Stimulated activated CD4-positive, alpha-beta T cell treated with anti-CD3 and anti-CD28 coated beads, Interleukin-4, amount 100 ng/mL, for 48 hours (primary cell): ENCODE measurements at places on chromosomes 11 and 22.

GRCh38 chr11:67442504-67443404 is 522 bp downstream of the CORO1B start:
- DNase-seq: no peak

- peak; percentile 54 for DNase-seq
These were observed 135.1 kb downstream of the BCR start for GRCh38 chr22:23315341-23315917.

DNA sequence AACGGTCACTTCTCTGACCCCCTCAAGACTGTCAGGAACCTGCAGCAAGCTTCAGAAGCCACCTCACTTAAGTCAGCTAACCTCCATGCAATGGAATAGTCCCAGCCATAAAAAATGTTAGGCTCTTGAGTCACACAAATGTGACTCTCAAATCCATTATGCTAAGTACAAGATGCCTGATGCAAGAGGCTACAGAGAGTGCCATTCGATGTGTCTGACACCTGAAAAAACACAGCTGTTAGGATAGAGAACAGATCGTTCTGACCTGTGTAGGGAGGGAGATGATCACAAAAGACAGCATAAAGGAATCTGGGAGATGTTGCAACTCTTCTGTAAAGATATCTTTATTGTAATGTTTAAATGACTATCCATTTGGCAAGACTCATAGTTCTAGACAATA is 712.4 kb downstream of the TBC1D22A start:
- DNase-seq: no peak

- no peak for DNase-seq
These were observed 14.7 kb downstream of the STX3 start for GRCh38 chr11:59769828-59770227.

DNA sequence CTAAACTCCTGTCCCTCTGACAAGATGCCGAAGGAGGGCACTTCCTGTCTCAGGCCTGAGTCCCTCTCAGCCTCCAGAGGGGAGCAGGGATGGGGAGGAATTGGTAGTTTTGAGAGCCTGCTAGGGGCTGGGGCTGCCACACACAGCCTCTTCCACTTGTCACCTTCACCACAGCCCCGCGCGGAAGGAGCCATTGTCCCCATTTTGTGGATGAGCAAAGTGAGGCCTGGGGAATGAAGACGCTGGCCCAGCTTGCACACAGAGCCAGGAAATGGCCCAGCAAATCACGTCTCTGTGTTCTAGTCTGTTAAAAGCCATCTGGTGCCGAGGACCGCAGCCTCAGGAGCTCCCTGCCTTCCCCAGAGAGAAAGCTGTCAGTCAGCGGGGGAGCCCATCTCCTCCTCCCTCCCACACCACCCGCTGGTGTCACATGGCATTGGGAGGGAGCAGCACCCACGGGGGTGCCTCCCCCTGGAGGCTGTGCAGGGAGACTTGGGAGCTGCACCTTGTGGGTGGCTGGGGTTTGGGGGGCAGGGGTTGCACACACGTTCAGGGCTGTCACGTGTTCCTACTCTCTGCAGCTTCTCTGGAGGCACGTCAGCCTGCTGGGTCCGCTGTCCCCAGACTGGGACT is 34.6 kb downstream of the RASD2 start:
- no peak for DNase-seq

- peak; percentile 22 for DNase-seq
These were observed 5.2 kb upstream of the MAP6 start for GRCh38 chr11:75673977-75674582.

GRCh38 chr11:44338026-44338425 is 28.1 kb upstream of the ALX4 start:
- no peak for DNase-seq

DNA sequence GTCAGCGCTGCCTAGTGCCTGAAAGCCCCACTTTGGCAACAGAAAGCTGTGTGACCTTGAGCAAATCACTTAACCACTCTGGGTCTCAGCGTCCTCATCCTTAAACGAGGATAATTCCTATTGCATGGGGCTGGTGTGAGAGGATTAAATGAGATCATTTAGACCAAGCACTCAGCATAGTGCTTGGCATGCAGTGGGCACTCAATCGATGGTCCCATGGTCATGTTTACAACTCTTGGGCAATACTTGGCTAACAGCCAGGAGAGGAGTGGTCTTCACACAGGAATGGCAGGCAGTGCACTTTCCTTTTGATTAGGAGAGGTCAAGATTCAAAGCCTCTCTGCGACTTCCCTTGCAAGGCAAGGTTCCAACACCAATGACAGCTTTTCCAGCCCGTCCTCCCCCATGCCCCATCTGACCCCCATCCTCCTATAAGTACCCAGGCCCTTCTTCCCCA is 14.1 kb downstream of the TNKS1BP1 start:
- DNase-seq: no peak

DNA sequence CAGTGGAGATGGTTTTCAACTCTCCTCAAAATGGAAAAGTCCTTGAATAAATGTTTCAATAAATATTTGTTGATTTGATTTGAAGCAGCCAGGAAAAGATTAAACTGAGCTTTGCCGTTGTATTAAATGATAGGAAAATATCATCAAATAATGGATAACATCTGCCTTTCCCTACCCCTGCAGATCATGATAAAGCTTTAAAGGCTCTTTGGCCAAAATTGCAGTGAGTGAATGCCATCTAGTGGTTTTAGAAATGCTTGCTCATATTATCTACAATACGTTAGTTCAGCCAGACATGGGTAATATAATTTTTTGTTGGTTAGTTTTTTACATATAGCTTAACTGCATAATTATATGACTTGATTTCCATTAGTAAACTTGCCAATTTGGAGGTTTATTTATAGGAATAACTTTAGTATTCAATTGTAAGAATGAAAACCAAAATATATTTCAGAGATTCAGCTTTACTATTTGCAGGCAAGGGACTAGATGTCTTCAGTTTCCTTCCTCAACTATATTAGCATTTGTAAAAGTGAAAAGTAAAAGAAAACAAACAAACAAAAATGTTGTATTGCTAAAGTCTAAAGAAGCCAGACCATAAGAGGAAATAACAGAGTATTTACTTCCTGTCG is 159.2 kb downstream of the MSANTD4 start:
- no peak for DNase-seq

GRCh38 chr11:31645747-31646146 is 136.2 kb downstream of the ELP4 start:
- DNase-seq: no peak

GRCh38 chr11:119316729-119317591 is at the start of gene MCAM:
TSS of gene MCAM (minus strand) at chr11:119317130. CDS start at chr11:119317101, 29 bp downstream.
- no peak for DNase-seq

DNA sequence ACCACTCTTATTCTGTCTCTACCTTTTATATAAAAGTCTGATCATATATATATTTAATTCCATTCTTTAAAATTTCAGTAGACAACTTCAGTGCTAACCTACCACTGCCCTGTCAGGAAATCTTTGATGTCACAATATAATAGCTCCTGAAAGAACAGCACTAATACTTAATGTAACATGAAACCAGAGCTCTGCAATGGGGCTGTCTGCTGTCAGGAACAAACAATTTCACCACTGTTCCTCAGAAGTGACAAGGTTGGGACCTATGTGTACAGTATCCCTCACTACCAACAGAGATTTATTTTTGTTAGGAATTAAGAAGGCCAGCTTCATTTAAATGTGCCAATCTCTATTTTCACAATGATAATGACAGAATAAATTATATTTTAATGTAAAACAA is 165.5 kb upstream of the C11orf58 start:
- DNase-seq: no peak

GRCh38 chr22:50014053-50014501 is 1.5 kb upstream of the IL17REL start:
- DNase-seq: no peak

GRCh38 chr11:121613724-121614123 is 161.0 kb upstream of the SORL1-AS1 start:
- DNase-seq: no peak

GRCh38 chr11:3229673-3230630 is 2.3 kb downstream of the MRGPRE start:
- no peak for DNase-seq

DNA sequence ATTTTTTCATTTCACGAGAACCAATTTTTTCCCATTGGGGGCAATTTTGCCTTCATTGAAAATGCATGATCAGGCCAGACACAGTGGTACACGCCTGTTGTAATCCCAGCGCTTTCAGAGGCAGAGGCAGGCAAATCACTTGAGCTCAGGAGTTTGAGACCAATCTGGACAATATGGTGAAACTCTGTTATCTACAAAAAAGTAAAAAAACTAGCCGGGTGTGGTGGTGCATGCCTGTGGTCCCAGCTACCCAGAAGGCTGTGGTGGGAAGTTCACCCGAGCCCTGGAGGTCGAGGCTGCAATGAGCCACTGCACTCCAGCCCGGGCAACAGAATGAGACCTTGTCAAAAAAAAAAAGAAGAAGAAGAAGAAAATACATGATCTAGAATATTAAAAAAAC is 19.2 kb upstream of the UPK3A start:
- DNase-seq: no peak

DNA sequence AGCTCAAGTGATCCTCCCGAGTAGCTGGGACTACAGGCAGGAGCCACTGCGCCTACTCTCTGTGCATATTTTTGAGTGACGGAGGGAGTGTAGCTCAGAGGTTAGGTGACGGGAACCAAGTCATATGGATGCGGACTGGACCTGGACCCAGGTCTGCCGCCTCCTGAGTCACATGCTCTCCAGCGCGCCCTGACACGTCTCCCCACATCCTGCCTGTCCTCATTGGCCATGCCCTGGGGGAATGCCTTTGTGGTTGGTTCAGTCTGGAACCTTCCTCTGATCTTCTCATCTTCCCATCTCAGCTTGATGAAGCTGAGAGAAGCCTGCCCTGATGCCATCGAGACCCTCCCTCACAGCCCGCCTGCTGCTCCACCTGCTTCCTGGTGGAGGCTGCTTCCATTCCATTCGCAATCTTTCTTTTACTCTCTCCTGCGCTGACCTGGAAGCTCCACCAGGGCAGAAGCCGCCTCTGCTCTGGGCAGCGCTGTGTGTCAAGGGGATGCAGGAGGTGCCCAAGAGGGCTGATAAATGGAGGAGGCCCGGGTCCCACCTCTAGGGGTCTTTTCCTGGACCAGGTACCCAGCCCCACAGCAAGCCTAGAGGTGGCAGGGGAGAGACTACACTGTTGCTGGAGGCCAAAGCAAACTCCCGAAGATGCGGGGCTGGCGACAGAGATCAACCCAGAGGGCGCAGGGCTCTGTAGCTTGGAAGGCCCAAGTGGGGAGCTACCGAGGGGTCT is 13.9 kb upstream of the BAIAP2L2 start:
- DNase-seq: no peak

- DNase-seq: no peak
These were observed 36.4 kb upstream of the PTPRJ start for GRCh38 chr11:47943721-47944586.

DNA sequence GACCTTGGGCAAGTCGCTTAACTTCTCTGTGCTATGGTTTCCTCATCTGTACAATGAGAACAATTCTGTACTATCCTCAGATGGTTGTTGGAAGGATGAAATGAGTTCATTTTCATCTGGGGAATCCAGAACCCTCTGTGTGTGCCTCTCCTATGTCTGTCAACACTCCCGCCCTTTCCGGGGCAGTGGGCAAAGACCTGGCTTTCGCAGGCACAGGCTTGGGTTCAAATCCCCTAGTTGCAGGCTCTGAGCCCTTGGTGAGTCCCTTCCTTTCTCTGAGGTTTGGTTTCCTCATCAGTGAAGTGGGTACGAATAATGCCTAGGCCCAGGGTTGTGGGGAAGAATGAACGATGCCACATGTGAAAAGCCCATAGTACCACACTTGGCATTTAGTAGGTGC is 6.0 kb downstream of the PNPLA5 start:
- no peak for DNase-seq

DNA sequence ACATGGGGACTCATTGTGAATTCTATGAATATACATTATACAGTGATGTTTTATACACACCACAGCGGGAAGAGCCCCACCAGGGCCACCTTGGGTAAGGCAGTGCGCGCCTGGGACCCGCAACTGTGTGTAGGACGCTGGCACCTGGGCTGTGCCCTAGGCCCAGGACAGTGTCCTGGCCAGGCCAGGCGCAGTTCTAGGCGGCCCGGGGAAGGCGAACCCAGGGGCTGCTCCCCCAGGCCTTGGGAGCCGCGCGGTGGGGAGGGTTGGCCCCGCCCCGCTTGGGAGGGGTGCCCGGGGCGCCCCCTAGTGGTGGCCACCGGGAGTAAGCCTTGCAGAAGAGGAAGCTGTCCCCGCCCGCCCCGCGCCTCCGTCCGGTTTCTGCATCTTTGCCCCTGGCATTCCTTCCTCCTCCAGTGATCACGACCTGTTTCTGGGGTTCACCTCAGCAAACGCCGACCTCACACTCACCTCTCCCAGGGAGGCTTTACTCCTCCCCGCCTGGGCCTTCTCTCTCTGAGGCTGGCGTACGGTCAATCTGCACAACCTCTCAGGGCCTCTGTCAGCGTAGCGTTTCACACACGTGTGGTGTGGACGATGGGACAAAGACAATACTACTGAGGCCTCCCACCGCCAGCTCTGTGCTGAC is 9.5 kb upstream of the EHD1 start:
- peak; percentile 90 for DNase-seq

DNA sequence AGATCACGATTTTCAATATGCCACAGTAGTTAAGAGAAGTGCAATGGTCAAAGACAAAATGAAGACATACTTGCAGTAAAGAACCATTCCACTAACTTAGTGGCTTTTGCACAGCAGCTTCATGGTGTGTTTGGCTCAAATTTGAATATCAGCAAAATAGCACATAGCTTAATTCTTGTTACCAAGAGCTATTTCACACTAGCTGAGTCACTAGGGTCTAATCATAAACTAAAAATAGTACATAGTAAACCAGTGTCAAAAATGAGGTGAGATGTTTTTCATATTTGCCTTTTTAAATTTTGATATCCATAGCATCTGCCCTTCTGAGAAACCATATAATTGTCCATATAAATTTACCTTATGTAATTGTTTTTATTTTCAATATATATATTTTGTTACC is 325.0 kb upstream of the LUZP2 start:
- DNase-seq: no peak

- DNase-seq: no peak
These were observed 176.7 kb downstream of the SWAP70 start for GRCh38 chr11:9840460-9841004.

DNA sequence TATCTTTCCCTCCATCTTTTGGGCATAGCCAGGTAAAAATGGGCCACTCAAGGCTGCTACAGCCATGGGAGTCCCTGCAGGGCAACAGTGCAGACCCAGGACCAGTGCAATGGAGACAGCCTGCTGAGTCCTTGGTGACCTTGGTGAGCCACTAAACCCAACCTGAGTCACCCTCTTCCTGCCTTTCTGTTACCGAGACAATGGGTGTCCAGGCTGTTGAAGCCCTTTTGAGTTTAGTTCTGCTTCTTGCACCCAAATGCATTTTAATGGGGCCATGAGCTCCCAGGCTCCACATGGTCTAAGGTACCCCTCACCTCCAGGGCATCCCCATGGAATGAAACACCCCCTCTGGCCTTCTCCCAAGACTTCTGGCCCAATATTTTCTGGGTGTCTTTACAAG is 874 bp upstream of the PLAAT4 start:
- DNase-seq: no peak

- DNase-seq: no peak
These were observed 51.9 kb upstream of the PICALM start for GRCh38 chr11:86120807-86121206.
